ENCODE measurements at places on chromosomes 7 and 10. TPM values are rescaled to one million over a fixed set of nuclear protein-coding genes. Genes with fewer than 3 reads are reported as not detected.

The ELN gene
- 71.5 TPM for polyA plus RNA-seq

The TUBAL3 gene
- 0.22 TPM for polyA plus RNA-seq

DNA sequence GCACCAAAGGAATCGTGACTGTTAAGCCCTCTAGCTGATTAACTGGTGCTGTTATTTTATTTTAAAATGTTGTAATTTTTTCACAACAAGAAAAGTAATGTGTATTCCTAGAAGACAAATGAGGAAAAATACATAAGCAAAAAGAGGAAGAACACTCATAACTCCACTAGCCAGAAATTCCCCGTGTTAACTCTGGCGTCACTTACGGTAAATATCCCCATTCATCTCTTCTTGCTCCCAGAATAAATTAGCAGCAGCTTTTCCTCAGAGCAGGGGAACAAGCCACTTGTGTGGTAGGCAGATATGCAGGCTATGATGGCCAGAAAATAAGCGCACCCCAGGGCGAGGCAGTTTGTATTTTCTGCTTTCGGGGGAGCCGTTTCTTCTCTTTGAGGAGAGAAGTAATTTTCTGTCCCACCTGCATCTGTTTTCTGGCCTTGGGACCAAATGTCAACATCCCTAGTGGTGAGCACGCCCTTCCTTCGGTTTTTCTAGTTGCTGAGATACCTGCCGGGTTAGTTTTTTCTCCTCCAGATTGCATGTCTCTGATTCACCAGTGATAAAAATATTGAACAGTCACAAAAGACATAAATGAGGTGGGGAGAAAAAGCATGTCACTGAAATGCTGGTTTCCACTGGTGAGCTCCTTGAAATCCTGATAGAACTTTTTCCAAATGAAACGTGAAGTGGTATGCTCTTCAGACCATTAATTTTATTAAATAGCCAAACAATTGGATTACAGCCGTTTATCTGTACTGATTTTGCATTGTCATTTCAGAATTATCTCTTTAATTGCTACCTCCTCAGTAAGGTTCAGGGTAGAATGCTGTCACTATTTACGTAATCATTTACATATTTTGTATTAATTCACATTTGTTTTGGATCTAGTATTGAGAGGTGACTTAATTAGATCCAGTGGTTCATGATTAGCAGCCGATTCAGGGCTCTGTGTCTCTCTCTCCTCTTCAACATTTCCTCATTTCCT, 268.1 kb downstream of the CAMK1D start:
- no peak for DNase-seq

DNA sequence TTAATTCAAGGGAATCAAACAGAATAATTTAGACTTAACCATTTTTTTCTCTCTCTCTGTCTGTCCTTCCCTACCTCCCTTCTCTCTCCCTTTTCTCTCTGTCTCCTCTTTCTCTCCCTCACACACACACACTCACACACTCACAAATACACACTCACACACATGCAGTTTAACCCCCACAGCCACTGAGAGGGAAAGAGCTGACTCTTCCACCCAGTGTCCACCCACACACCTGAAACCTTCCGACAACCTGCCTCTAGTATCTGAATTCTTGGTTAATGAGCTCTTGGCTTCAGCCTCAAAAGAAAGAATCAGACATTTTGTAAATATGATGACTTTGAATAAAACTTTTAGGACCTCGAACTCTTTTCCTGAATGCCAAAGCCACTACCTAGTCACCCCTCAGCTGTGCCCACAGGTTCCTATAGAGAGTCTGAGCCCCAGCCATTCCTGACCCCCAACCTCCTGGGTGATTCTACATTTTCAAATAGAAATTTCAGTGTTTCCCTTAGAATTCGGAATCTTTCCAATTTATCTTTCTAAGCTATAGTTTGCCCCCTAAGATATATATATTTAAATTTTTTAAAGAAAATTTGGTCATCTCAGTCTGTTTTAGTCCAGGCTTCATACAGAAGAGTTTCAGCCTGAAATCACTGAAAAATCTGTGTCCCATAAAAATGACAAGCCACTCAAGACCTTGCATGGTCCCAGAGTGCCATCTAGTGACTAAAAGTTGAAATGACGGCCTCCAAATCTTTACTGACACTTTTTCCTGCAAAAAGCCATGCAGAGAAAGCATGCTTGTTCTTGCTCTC, 202.8 kb downstream of the IPMK start:
- peak; percentile 21 for DNase-seq

The PFKFB3 gene
- polyA plus RNA-seq: 32.7 TPM

DNA sequence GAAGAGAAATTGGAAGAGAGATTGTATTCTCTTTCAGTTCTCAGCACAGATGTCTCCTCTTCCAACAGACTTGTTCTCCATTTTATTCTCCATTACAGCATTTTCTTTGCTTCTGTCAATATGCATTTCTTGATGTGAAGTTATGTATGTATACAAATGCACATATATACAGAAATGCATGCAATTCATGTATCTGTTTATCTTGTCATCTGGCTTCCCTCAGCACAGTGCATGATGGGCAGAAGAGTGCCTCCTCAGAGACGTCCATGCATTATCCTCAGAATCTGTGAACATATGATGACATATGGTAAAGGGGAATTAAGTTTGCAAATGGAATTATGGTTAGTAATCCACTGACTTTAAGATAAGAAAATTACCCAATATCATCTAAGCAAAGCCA, 106.7 kb upstream of the VWC2 start:
- DNase-seq: no peak

The ECHS1 gene
- 137 TPM for polyA plus RNA-seq

The UTF1 gene
- not detected for polyA plus RNA-seq

GRCh38 chr10:133325440-133326222, 11.1 kb downstream of the CALY start:
- DNase-seq: no peak

DNA sequence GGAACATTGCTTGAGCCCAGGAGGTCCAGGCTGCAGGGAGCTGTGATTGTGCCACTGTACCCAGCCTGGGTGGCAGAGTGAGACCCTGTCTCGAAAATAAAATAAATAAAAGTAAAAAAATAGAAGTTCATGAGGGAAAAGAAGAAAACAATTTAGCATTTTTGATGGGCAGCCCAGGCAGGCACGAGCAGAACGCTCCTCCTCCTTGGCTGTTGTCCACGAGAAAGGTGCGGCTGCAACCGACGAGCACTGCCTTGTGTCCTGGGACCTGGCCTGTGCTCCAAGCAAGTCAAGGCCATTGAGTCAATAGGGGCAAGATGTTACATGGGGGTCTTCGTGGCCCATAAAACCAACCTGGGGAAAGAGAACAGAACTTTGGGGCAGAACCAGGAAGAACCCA, 25.6 kb downstream of the EBF3 start:
- DNase-seq: no peak

GRCh38 chr10:58778966-58779365, 266.3 kb downstream of the BICC1 start:
- DNase-seq: no peak

DNA sequence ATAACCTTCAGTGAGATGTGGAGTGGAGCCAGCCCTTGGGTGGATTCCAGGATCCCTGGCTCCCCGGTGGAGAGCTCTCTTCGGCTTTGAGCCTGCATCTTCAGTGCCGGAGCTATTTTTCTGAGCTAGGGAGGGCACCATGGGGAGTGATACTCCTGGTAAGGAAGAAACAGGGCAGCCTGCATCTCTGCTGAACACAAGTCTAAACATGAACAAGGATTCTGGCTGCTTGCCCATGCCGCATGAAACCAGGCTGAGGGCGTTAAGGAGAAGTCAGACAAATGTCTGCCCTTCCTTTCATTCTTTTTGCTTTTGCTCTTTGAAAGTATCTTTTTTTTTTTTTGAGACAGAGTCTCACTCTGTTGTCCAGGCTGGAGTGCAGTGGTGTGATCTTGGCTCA, 60.4 kb downstream of the EVX1 start:
- no peak for DNase-seq

- no peak for DNase-seq
Observed at GRCh38 chr10:110609605-110610004, 34.5 kb upstream of the RBM20 start.

The SFTPA1 gene
- not detected for polyA plus RNA-seq

The FZD8 gene
- 12.8 TPM for polyA plus RNA-seq

DNA sequence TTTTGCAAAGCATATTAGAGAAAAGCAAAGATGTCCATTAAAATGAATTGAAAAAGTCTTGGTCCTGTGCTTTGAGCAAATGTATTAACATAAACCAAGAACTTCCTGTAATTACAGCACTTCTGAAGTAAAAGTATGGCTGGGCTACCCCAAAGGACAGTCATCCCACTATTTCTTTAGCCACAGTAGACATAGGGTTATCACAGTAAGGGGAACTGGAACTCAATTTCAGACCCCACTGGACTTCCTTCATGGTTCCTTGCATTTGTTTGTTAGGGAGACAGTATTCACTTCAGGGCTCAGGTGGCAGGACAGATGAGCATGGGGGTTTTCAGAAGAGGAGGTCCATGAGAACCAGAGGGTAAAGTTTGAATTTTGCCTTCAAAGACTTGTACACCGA, 203.1 kb upstream of the PDE1C start:
- no peak for DNase-seq

DNA sequence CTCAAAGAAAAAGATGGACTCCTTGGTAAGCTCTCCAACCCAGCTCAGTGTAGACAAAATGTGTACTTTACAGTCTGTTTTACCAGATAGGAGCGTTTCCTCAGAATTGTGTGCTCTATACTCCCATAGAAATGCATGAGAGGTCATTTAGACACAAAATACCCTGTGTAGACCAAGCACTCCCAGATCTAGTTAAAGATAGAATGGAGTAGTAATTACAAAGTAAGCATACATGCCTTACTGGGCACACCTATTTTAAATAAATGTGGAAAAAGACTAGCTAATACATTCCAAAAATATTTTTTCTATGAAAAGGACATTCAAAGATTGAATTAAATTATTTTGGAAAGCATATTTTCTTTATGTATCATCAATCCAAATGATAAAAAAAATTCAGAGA, 271.9 kb upstream of the DGKB start:
- DNase-seq: no peak

DNA sequence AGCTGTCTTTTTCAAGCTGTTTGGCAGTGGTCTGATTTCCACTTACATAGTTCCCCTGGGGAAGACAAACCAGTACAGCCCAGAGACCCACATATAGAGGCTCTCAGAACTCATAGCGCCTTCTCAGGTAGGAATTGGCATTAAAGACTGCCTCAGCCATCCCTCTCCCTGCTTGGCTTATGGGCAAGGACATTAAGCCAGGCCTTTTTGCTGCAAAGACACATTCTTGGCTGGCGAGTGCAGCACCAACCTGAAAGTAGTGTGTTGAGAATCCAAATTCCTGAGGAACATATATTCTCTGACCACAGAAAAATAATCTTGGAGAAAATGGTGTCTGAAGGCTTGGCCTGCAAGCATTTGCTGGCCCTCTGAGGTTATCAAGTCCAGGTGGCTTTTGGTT, 39.2 kb upstream of the HPS1 start:
- no peak for DNase-seq

The OR6V1 gene
- polyA plus RNA-seq: not detected

The AASS gene
- 35.3 TPM for polyA plus RNA-seq

- DNase-seq: no peak
Observed at GRCh38 chr10:113431398-113432160, 121.3 kb upstream of the HABP2 start.

DNA sequence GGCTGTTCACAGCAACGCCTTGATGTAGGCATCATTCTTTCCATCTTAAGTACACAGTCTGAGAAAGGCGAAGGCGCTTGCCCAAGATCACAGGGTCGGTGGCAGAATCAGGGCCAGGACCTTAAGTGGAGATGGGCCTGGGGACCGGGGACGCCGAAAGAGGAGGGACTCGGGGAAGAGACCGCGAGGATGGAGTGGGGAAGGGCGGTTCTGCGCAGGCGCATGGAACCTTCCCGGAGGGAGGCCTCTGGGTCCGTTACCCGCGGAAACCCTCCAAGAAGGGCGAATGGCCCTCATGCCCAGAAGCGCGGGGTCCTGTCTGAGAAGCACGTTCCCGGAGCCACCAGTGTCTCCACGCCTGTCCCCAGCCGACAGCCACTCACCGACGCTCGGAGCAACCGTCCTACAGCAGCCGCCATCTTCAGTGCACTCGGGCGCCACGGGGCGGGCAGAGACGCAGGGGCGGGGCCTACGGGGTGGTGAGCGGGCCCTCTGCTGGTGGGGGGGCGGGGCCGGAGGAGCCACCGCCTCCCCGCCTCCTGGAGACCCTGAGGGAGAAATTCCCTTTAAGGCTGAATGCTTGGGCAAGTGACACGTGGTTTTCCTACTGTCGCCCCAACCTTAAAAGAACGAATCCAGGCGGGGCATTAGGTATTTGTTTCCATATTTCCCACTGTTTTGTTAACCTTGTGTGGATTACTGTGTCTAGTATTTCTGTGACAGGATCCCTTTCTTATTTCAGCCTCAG, at the start of gene PRDX3:
Gene PRDX3 (minus strand): TSS at position 441 of the 748 bp plus-strand sequence. CDS start 22 bp downstream, at position 419.
- DNase-seq: peak; percentile 89

DNA sequence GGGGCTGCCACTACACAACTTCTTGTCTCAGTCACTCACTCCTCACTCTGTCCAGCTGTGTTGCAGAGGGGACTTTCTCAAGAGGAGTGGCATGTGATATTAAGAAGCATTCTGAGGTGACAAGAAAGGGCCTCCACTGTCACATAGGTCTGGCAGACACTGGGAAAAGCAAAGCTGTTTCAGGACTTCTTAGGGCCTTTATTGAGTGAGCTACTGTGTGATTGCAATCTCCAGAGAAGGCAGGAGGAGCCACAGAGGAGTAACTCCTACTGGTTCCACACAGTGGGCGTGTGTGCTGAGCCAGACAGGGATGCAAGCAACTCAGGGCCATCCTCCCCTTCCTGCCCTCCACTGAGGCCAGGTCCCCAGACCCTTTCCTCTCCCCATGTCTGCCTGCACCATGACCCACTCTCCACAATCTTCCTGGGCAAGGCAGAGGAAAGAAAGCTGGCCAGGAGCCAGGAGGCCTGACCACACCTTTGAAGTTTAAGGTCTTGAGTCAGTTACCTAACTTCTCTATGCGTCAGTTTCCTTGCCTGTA, 262.0 kb upstream of the ZMIZ1 start:
- no peak for DNase-seq

- no peak for DNase-seq
Observed at GRCh38 chr10:16690417-16690816, 126.8 kb downstream of the RSU1 start.

- no peak for DNase-seq
Observed at GRCh38 chr10:4127518-4128315, 342.7 kb upstream of the KLF6 start.

DNA sequence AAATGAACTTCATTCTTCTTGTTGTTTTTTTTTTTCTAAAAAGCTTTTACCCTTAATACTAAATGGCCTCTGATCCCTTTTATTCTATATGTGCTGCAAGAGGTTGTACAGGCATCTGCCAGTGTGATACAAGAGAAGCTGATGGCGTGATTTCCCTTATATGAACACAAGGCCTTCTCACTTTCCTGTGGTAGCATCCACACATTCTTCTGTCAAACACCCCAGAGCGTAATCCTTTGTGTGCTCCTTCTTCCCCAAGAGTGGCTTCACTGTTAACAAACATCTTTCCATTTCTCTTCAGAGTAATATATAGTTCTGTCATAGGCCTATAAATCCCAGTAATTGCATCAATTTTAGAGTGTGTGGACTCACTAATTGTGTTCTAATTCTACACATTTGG, 86.3 kb upstream of the CAPZA2 start:
- DNase-seq: no peak

DNA sequence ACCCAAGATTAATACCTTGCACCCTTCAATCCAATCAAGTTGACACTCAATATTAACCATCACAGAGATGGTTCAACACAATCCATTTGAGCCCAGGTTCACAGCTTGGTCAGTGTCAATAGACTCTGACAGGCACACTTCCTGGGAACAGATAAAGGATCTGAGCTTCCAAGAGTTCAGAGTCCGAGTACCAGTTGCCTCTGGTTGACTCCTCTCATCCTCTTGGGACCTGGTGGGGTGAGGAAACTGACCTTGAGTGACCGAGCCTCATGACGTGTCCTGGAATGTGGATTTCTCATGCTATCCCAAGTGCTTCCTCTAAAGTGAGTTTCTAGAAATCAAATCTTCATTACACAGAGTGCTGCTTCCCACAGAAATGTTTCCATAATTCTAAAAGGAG, 162.0 kb downstream of the CYP26A1 start:
- DNase-seq: no peak

Measured in left renal cortex interstitium (tissue), 4 donors.